ENCODE measurements at places on chromosomes 5 and 9. TPM values are rescaled to one million over a fixed set of nuclear protein-coding genes. Genes with fewer than 3 reads are reported as not detected.

- peak; percentile 48 for DNase-seq
- peak overlapping the region; percentile 73 for H3K27ac ChIP-seq
- H3K36me3 ChIP-seq: no peaks in the 10 kb centered on the region
- no peaks in the 10 kb centered on the region for H3K27me3 ChIP-seq
- peaks cover 68% of the 10 kb centered on the region for H3K4me1 ChIP-seq
Observed at GRCh38 chr5:151094030-151094851, 13.4 kb upstream of the TNIP1 start.

Gene STKLD1
- not detected for total RNA-seq

Gene NIPAL4
- total RNA-seq: not detected

Gene IL17B
- not detected for total RNA-seq

DNA sequence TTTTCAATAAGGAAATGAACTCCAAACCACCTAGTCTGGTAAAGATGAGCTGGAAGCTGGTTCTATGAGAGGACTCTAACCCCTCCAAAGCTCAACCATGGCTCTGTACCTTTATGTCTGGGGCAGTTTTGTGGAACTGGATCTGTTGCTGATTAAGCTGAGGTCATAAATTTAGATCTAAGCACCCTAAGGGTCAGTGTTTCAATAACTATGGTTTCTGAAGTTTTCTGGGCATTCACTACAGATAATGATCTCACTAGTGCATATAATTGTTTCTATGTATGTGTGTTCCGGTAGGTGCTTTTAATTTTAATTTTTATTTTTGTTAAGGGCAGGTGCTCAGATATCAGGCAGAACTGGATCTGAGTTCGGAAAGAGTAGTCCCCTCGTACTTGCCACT, 258.7 kb upstream of the PANK3 start:
- H3K4me1 ChIP-seq: no peaks in the 10 kb centered on the region
- DNase-seq: no peak
- peaks cover under 1% of the 10 kb centered on the region for H3K27me3 ChIP-seq

DNA sequence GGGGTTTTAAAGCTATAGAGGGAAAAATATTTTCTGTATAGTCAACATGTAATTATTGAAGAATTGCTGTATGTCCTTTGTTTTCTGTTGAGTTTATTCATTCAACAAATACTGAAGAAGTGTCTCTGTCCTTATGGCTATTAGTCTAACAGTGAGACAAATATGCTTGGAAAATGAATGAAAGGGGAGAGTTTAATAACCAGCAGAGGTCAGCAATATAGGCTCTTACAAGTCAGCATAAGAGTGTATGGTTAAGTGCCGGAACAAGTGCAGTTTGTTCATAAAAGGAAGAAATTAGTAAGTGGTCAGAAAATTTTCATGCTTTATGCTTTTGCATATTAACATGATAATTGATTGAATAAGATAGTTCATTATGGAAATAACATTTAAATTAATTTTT, 3.6 kb downstream of the SCAMP1 start:
- no peaks in the 10 kb centered on the region for H3K36me3 ChIP-seq
- no peak overlapping the region for H3K4me3 ChIP-seq
- DNase-seq: no peak
- no peaks in the 10 kb centered on the region for H3K27me3 ChIP-seq
- peaks cover 21% of the 10 kb centered on the region for H3K4me1 ChIP-seq
- no peak overlapping the region for H3K27ac ChIP-seq

Gene ANKRD31
- 0.14 TPM for total RNA-seq

- no peaks in the 10 kb centered on the region for H3K4me1 ChIP-seq
- H3K36me3 ChIP-seq: no peaks in the 10 kb centered on the region
- no peak overlapping the region for H3K27ac ChIP-seq
- no peaks in the 10 kb centered on the region for H3K27me3 ChIP-seq
- no peak overlapping the region for H3K4me3 ChIP-seq
Observed at GRCh38 chr5:59496524-59497134, 396.9 kb downstream of the PDE4D start.
